ENCODE measurements at places on chromosomes 12 and 14.
A peak's percentile ranks its signal among the peaks of the same experiment; 100 is the strongest.

GRCh38 chr14:100104523-100105300 is 39.5 kb downstream of the EVL start:
- no peak for DNase-seq

- peak; percentile 98 for DNase-seq
Measured at GRCh38 chr14:24274101-24274543, 2.7 kb upstream of the RABGGTA start.

DNA sequence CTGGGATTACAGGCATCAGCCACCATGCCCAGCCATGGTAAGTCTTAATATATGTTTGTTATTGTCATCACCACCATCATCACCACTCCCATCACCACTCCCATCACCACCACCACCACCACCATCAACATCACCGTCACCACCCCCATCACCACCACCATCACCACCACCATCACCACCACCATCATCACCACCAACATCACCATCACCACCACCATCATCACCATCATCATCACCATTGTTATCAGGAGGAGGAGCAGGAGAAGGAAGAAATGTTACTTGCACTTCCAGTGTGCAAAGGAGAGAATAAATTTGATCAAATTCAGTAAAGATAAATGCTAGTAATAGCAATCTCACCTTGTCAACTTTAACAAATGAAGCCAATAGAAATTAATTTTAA is 71.2 kb upstream of the CHST11 start:
- DNase-seq: no peak

DNA sequence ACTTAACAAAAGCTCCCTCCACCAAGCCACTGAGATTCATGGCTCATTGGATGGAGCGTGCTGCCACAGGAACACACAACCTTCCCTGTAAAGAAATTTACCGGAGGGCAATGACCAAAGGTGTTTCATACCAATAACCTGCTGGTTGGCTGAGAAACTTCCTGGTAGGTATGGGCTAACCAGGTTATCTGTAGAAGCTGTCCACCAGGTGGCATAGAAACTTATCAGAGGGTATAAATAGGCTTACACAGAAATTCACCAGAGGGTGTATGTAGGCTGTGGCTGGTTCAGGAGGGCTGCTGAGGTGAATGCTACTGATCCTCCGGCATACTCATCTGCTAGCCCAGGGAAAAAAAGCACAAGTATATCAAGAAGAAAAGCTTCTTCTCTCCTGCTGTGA is 27.1 kb upstream of the MTERF2 start:
- DNase-seq: peak; percentile 7

DNA sequence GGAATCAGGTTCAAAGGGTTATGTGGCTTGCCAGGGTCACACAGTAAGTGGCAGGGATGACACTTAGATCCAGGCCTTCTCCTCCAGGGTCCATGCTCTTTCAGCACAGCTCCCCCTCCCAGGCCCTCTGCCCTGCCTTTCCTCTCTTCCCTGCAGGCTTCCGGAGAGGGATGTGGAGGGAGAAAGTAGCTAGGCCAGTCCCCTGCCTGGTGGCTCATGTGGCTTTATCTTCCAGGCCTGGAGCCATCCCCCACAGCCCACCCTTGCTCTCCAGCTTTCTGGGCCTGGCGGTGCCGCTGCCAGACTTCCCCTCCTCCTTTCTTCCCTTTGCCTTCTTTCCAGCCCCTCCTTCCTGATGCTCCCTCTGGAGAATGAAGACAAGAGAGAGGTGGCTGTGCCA is 1.7 kb downstream of the PSMB11 start:
- DNase-seq: no peak

GRCh38 chr12:167959-168600 is 45.9 kb downstream of the SLC6A12 start:
- no peak for DNase-seq

DNA sequence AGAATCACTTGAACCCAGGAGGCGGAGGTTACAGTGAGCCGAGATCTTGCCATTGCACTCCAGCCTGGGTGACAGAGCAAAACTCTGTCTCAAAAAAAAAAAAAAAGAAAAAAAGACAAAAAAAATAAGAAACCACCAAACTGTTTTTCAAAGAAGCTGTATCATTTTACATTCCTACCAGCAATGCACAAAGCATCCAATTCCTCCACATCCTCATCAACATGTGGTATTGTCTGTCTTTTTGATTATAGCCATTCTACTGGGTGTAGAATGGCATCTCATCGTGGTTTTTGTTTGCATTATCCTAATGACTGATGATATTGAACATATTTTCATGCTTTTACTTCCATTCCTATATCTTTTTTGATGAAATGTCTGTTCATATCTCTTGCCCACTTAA is 36.2 kb upstream of the GNG2 start:
- DNase-seq: no peak

Measured in NCI-H226 (cell line).